ENCODE measurements at places on chromosomes 12 and 14.

- no peak for DNase-seq
These were observed 7.5 kb downstream of the HOXC4 start for GRCh38 chr12:54060975-54061778.

GRCh38 chr12:58346032-58346632 lies 404.8 kb downstream of the ATP23 start:
- DNase-seq, result no peak

- no peak for DNase-seq
These were observed 8.5 kb downstream of the CTDSP2 start for GRCh38 chr12:57837864-57838562.

GRCh38 chr12:27506645-27507189 lies 17.3 kb upstream of the PPFIBP1 start:
- no peak for DNase-seq

DNA sequence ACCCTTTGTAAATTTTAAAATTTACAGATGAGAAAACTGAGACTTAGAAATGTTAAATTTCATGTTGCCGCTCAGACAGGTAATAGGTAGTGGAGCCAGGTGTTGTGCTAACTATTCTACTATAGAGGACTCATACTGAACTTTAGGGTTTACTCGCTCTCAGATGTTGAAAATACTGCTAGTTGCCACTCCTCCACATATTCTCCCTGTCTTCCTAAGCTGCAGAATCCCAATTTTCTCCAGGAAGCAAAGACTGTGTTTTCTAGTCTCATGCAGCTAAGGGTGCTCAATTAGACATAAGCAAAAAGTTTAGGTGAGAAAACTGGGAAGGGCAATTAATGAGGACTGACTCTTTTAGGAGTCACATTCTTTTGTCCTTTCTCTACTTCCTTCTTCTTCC lies 612.3 kb downstream of the KCNH5 start:
- DNase-seq, result no peak

DNA sequence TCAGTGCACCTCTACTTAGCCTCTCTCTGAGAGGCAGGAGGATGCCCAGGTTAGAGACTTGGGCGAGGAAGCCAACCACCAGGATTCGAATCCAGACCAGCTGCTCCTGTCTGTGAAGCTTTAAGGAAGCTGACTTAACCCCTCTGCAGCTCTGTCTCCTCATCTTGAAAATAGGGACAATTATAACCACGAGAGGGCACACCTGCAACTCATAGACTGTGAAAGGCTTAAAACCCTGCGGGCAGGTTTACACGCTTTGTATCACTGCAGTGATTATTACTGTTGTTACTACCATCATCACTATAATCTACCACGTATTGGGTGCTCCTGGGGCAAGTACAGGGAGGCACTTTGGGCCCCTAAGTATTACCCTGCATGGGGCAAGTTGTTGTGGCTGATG lies 379.8 kb downstream of the VRK1 start:
- DNase-seq, result no peak

DNA sequence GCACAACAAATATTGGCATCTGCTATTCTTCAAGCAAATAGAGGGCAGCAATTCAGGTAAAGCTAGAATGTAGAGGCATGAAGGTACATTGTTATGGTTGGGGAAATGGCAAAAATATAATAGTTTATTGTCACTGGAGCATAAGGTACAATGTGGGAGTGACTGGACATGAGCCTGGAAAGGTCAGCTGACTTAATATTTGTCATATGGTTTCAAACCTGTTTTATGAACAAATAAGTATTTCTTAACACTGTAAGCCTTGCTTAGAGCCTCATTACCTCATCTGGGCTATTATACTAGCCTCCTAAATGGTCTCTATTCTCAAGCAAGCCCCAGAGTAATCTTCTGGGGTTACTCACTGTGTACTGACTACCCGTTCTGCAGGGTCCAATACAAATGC lies 33.7 kb downstream of the FAM177A1 start:
- DNase-seq, result no peak

DNA sequence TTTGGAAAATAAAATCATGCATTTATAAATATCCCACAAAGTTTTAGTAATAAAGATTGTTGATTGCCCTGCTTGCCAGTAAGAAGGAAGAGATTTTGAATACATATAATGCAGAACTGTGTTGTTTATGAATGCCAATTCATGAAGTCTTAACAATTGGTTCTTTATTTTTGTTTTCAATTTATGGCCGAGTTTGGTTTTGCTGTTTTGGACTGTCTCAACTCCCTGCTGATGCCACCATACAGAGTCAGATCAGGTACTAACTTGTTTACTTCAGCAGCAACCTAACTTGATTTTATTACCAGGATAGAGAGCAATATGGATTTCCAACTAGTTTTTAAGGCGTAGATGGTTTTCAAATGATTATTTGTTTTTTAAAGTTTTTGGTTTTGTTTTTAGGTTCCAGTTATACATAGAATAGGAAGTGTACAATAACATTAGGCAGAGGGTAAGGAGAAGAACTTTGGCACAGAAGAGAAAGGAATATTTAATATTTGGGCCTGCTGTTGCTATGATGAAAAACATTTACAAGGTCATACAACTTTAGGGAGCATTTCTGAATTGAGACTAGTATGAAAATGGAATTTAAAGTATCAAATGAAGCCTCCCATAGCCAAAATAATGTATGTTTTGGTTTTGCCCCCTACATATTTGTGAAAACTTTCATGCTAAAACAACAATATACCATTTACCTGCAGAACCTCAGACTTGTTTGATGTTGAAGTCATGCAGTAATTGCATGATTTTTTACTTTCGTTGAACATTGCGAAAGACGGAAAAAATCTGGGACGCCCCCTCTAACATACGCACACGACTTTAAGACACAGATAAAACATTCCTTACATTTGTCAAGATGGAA lies 904 bp upstream of the FAM177A1 start:
- DNase-seq, result no peak

- no peak for DNase-seq
These were observed 1.9 kb downstream of the RIOX1 start for GRCh38 chr14:73492670-73493069.

DNA sequence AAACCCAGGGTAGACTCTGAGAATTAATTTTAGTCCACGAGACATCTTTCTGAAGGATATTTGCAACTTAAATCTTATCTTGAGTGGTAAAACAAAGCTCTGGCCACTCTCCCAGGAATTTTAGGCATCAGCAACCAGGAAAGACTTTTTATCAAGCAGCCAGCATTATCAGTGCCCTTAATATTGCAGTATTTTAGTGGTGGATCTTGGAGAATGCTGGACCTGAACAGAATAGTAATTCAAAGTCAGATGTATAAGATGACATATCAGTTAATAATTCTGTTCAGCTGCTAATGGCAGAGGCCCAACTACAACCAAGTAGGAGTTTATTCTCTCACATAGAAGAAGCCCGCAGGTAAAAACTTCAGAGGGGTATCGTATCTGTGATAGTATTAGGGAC lies 59.0 kb upstream of the CRY1 start:
- no peak for DNase-seq

DNA sequence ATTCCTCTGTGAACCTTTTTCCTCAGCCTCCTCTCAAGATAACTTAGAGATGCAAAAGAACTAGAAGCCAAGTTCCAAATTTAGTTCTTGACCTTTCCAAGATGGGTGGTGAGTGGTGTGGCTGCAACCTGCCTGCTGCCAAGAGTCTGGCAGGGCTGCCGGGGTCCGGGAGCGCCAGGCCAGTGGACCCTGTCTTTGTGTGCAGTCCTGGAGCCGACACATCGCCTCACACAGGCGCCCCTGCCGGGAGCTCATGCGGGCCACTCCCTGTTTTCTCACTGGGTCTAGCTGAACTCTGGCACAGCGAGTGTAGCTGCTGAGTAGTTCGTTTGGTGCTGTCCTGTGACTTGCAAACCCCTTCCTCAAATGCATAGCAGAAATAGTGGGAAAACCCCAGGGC lies 84.9 kb downstream of the CACNA1C start:
- DNase-seq, result no peak

GRCh38 chr12:105319691-105320209 lies 10.7 kb upstream of the C12orf75 start:
- DNase-seq, result no peak
